ENCODE measurements at places on chromosomes 7 and 10. TPM values are rescaled to one million over a fixed set of nuclear protein-coding genes. Genes with fewer than 3 reads are reported as not detected.

Gene TMEM236
- total RNA-seq: 0.11 TPM

Gene EPO
- not detected for total RNA-seq

- H3K4me3 ChIP-seq: no peak overlapping the region
- H3K36me3 ChIP-seq: no peaks in the 10 kb centered on the region
- H3K27ac ChIP-seq: no peak overlapping the region
- H3K4me1 ChIP-seq: peaks cover 11% of the 10 kb centered on the region
- H3K27me3 ChIP-seq: no peaks in the 10 kb centered on the region
Measured at GRCh38 chr7:43768887-43769272, 10.4 kb downstream of the BLVRA start.

DNA sequence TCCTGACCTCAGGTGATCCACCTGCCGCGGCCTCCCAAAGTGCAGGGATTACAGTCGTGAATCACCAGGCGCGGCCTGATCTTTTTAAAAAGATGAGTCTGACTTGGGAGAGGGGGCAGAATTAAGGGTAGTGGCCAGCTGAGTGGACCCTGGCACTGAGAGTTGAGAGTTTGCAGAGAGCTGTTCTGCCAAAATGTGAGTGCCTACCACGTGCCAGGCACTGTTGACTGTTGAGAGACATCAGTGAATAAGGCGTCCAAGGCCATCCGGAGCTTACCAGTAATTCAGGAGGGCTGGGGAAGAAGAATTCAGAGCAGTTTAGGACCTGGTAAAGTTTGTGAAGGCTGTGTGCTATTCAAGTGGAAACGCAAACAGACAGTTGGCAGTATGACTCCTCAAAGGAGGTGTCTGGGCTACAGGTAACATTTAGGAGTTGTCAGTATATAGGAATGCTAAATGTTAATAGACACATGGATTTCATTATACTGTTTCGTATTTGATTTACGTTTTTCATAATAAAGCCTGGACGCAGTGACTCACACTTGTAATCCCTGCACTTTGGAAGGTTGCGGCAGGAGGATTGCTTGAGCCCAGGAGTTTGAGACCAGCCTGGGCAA, 1.5 kb downstream of the NIPSNAP2 start:
- H3K27me3 ChIP-seq: no peaks in the 10 kb centered on the region
- H3K4me1 ChIP-seq: peaks cover 18% of the 10 kb centered on the region
- DNase-seq: peak; percentile 79
- H3K4me3 ChIP-seq: peak overlapping the region; percentile 72

DNA sequence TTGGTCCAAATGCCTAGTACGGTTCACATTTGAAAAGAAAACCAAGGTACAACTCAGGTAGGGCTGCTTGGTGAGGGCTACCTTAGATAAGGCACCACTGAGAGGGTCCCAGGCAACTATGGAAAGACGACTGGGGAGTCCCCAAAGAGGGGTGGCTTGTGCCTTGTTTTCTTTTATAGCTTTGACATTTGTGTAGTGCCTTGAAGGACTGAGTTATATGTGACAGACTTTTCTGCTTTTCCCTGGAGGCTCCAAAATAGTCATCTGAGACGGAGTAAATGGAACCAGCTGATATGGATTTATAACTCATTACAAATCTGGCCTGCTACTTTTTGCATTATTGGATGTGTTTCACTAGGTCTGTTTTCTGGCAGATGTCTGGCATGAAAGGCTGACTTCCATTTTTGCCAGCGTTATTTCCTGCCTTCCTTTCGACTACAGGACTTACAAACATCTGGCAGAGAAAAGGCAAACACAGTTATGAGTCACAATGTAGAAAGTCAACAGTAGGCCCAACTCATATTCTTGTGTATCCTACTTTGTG, 88.2 kb upstream of the IMMP2L start:
- H3K27ac ChIP-seq: no peak overlapping the region
- no peaks in the 10 kb centered on the region for H3K36me3 ChIP-seq
- H3K27me3 ChIP-seq: no peaks in the 10 kb centered on the region
- DNase-seq: peak; percentile 38
- no peak overlapping the region for H3K4me3 ChIP-seq
- no peaks in the 10 kb centered on the region for H3K4me1 ChIP-seq

GRCh38 chr7:29046978-29047377, 88.8 kb upstream of the TRIL start:
- H3K27ac ChIP-seq: no peak overlapping the region
- no peaks in the 10 kb centered on the region for H3K36me3 ChIP-seq
- no peaks in the 10 kb centered on the region for H3K4me1 ChIP-seq
- H3K4me3 ChIP-seq: no peak overlapping the region
- H3K27me3 ChIP-seq: no peaks in the 10 kb centered on the region

DNA sequence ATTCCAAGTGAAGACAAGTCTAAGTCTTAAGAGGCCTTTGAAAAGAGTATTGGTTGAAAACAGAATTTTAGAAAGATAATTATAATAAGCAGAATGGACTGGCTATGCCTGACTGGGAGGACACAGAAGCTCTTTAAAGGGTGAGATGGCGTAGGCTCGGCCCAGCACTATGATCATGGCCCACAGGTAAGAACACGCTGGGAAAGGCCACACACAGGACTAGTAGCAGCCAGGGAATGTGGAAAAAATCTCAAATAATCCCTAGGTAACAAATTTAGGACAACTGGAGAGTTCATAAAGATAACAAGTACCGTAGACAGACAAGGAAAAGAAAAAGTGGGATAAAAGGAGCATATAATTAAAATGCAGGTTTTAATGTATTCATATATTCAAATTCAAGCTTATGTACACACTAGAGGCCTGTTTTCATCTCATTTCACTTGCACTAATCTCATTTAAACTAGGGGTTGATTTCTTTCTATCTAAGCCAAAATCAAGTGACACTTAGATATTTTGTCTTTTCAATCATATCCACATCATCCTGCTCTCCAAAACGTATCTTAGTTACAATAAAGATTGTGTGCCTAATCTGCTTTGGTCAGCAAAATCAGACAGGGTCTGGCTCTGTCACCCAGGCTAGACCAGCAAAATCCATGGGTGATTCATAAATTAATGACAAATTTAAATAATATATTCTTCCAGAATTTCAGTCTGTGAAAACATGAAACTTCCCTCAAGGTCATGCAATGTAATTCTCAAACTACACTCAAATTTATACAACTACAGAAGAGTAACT, 53.0 kb downstream of the EZH2 start:
- DNase-seq: no peak
- H3K4me3 ChIP-seq: no peak overlapping the region
- H3K27ac ChIP-seq: no peak overlapping the region
